ENCODE measurements at places on chromosomes 12 and 14.

DNA sequence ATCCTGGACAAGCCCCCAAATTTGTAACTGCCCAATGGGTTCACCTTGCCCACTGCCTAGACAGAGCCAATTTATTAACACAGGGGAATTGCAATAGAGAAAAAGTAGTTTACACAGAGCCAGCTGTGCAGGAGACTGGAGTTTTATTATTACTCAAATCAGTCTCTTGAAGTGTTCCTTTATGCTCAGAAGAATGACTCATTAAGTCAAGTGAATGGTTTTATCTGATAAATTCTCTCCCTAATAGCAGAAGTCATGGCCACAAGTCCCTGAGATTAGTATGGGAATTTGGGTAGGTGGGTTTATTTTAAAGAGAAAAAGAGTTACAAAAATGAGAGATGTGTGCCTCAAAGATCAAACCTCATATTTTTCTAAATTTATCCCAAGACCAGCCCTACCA, 122.8 kb upstream of the NUDT4 start:
- no peak for DNase-seq

DNA sequence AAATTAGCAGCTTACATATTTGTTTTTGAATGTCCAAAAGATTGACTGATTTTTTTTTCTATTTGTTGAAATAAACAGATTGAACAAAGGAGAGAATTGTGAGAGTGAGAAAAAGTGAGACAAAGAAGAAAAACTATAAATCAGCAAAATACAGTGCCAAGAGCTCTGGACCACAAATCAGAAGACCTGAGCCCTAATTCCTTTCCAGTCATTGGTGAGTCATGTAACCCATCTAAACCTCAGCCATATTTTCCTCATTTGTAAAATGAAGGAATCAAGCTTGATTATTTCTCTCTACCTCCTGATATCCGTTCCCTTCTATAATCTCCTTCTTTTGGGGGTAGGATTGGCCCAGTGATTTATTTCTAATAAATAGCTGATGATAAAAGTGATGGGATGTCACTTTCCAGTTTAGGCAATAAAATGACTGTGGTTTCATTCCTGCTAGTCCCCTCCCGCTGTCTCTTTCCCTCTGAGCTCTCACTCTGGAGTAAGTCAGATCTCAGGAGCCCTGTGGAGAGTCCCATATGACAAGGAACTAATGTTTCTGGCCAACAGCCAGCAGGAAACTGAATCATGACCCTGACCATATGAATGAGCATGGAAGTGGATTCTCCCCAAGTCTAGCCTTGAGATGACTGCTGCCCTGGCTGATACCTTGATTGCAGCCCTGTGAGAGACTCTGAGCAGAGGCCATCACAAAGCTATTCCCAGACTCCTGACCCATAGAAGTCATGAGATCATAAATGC, 218.9 kb downstream of the ACSS3 start:
- no peak for DNase-seq

DNA sequence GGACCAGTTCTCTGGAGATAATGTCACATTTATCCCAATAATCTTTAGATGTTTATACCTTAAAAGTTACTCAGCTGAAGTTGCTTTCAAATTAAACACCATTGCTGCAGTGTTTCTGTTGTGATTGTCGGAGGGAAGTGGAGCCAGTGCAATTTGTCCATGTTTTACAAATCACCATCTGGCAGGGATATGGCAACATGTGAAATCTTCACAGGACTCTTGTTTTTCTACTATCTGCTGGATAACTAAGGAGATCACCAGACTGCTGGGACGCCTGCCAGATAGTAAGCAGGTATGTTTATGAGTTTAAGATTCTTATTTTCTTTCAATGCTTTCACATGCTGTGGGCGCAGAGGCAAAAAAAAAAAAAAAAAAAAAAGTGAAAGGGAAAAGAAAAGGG, 100.3 kb upstream of the SOX5 start:
- no peak for DNase-seq

DNA sequence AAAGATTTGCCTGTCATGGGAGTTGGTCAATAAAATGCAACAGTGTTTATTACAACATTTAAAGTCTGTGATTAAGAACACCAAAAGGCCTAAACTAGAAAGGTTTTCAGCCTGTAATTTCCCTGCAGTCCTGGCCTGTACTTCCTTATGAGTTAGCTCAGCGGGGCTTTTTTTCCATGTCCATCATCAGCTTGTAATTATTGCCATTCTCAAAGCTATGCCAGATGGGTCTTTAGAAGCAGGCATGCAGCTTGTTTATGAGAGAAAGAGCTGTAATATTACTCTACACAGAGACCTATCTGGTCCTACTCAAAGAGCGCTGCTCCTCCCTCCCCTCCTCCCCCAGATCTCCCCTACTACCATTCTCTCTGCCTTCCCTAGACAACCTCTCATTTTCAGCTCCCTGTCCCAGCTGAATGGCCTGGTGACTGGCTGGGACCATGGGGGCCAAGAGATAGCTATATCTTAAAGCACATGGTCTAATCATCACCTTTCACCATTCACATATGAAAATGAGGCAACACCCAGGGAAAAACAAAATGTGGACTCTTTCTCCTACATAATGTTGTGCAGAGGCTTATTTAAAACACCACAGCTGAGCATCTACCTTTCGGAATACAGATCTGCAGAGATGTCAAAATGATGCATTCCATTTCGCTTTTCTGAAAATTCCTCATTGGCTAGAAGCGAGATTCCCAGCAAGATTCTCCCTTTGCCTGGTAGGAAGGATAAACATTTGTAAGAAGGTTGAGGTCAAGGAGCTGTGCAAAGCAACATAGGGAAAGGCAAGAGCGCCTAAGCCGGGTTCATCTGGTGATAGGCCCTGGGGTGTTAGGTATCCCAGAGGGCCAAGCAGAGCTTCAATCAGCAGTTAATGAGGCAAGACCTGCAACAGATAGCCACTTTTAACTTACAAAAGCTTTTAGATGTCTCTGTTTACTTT, 209.7 kb upstream of the CDKN3 start:
- DNase-seq: peak; percentile 96

DNA sequence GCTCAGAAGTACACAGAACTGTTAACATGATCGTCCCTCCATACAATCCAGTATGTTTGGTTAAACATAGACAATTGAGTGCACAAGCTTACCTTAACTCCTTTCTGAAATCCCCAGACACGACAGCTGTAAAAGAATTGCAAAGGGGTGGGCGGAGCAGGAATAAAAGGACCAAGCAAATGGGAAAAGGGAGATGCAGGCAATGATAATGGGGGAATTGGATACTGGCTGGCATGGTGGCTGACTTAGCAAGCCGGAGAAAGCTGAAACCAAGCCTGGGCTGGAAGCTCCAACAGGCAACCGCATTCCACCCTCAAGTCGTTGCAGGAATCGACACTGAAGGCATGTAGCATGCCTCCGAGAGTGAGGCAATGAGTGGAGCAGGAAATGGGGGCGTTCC, 96.8 kb upstream of the TMEM132C start:
- DNase-seq: no peak

DNA sequence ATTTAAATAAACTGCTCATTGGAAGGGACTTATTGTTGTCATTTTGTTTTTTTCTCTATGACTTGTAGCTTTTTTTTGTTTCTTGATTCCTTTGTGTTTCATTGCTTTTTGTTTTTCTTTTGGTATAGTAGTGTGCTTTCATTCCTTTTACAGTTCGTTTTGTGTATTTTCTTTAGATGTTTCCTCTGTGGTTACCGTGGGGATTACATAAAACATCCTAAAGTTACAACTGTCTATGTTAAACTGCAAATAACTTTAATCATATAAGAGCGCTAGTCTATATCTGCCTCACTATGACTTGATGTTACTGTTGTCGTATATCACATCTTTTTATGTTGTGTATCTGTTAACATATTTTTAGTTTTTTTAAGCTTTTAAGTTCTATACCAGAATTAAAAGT, 86.9 kb downstream of the ATF7IP start:
- DNase-seq: no peak

GRCh38 chr14:69651664-69652063, 40.3 kb downstream of the SUSD6 start:
- DNase-seq: no peak

DNA sequence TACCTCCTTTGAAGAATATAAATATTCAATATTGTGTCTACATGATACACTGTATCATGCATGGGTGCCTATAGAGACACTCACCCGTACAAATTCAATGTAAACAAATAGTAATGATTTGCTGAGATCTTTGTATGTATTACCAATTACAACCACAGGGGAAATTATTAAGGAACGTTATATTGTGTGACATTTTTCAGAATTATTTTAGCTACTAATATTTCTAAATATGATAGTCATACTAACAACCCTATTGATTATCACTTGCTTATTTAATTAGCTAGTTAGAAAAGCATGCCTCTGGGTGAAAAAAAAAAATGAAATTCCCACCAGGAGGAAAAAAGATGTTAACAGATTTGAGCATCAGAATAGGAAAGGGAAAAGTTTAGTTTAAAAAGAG, 2.1 kb downstream of the SOX5 start:
- DNase-seq: peak; percentile 66

DNA sequence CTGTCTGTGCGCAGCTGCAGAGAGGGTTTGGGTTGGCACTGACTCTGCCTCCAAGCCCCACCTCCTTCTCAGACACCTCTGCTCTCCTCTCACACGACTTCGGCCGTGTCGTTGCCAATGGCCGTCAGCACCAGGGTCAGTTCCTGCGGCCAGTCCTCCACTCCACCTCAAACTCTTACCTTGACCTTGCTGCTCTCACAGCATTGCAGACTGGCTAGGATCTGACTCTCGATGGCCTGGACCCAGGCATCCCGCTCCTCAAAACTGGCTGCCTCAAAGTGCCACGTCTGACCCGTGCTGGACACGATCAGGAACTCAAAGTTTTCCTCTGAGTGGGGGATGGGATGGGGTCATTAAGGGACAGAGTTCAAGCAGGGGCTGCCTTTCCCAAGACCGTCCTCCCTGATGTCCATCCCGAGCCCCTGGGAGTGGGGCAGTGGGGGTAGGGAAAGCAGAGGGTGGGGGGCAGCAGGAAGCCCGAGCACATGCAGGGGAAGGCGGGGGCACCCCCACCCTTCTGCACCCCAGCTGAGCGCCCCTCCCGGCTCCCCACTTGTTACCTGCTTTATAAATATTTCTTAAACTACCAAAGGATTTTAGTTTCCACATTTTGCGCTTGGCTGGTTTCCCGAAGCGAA, 10.7 kb downstream of the AGAP2 start:
- DNase-seq: no peak

DNA sequence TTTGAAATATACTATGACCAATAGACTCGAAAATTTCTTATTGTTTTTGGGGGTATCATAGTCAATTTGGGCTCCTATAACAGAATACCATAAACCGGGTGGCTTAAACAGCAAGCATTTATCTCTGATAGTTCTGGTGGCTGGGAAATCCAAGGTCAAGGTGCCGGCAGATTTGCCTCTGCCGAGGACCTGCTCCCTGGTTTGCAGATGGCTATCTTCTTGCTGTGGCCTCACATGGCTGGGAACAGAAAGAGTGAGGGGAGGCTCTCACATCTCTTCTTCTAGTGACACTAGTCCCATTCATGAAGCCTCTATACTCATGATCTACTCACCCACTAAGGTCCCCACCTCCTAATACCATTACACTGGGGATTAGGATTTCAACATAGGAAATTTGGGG, 70.7 kb downstream of the BORCS5 start:
- DNase-seq: no peak

GRCh38 chr14:65770681-65771080, 358.2 kb downstream of the FUT8 start:
- DNase-seq: no peak

DNA sequence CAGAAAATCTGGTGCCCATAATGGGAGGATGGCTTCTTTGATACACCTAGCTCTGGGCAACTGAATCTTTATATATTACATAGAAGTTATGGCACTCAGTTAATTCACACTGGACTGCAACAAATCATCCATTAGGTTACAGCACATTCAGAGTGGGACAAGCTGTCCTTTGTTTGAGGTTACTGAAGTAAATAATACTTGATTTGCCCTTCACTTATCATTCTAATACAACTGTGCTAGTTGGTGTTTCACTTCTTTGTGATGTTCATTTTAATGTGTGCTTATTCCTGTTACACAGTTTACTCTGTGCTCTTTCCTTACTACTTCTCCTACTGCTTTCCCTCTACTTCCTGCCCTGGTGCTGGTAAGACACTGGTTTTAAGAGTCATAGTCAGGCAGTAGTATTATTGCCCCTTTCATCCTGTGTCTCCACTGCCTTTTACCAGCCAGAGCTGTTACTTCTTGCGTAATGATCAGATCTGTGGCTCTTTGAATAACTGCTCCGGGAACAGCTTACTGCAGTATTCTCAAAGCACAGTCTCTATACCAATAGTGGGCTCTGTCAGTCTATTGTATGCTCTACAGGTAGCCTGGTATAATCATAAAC, 36.4 kb upstream of the GXYLT1 start:
- DNase-seq: no peak

DNA sequence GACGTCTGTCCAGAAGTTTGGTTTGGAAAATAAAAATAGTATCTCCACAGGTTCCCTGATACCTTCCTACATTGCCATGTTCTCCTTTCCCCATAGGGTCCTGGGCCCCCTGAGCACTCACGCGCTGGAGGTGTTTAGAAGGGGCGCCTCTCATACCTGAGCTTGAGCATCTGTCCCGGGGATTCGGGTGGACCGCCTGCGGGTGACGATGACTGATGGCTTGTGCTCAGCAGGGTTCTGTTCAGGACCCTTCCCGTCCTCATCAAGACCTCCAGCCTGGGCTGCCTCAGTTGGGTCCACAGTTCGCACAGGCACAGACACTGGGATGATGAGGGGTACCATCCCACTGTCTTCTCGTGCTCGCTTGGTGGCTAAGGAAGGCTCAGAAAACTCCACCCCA, 22.7 kb upstream of the PNMA1 start:
- DNase-seq: no peak

GRCh38 chr14:72503696-72504368, 390.1 kb downstream of the DPF3 start:
- DNase-seq: no peak

DNA sequence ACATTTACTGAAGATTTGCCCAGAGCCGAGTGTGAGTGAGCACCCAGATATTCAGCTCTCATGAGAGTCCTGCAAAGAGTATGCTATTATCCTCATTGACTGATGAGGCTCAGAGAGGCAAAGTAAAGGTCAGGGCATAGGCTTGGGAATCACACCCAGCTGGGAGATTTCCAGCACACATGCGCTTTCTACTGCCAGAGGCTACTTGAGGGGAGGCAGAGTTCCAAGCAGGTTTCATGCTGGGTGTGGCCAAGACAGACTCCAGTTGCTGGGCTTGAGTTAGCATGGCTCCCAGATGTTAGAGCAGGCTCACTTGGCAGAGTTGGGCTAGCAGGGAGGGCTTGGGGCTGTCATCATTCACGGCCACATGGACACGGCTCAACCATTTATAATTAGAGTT, 14.4 kb upstream of the FAM181A start:
- no peak for DNase-seq
